Inflammatory macrophage treated with lipopolysaccharide for 4 hours (primary cell): ENCODE measurements at places on chromosomes 1 and 21.
A peak's percentile ranks its signal among the peaks of the same experiment; 100 is the strongest.

GRCh38 chr1:228929476-228930027 lies 194.3 kb downstream of the RHOU start:
- DNase-seq: no peak

GRCh38 chr21:38244885-38245869 lies 11.6 kb upstream of the KCNJ15 start:
- DNase-seq: peak; percentile 32

- DNase-seq: no peak
Measured at GRCh38 chr1:184187097-184187496, 135.6 kb downstream of the TSEN15 start.

DNA sequence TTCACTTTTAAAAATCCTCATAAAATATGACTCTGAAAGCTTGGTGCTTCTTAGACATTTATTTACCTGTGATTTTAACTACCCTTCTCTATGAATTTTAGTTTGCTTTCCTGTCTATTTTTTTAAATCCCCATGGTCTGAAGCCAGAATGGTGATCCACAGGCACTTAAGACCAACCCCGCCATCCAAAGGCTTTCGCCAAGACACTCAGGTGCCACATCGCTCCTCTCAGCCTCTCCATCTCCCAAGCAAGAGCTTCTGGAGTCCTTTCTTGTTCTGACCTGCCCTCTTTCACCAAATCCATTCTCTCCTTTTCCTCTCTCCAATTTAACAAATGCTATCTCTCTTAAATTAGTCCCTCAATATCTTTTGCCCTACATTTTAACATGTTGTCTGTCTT lies 464.6 kb downstream of the PCP4 start:
- DNase-seq: no peak

- no peak for DNase-seq
Measured at GRCh38 chr1:230858918-230859729, 9.2 kb downstream of the C1orf198 start.

GRCh38 chr1:185152187-185152767 lies 4.5 kb downstream of the TRMT1L start:
- DNase-seq: no peak

GRCh38 chr21:31911138-31911907 lies 38.5 kb downstream of the HUNK start:
- DNase-seq: no peak

DNA sequence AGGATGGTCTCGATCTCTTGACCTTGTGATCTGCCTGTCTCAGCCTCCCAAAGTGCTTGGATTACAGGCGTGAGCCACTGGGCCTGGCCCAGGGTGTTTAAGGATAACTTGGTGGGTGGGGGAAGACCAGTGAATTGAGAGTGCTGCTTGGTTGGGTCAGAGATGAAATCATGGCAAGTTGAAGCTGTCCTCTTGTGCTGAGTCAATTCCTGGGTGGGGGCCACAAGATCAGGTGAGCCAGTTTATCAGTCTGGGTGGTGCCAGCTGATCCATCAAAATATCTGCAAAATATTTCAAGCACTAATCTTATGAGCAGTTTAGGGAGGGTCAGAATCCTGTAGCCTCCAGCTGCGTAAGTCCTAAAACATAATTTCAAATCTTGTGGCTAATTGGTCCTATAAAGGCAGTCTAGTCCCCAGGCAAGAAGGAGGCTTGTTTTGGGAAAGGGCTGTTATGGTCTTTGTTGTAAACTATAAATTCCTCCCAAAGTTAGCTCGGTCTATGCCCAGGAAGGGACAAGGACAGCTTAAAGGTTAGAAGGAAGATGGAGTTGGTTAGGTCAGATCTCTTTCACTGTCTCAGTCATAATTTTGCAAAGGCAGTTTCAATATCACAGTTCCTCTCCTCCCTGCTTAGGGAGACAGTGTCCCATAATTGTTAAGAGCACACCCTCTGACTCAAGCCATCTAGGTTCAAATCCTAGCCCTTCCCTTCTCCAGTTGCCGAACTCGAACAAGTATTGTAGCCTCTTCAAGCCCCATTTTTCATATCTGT lies 66.8 kb upstream of the BACH1 start:
- DNase-seq: peak; percentile 73

DNA sequence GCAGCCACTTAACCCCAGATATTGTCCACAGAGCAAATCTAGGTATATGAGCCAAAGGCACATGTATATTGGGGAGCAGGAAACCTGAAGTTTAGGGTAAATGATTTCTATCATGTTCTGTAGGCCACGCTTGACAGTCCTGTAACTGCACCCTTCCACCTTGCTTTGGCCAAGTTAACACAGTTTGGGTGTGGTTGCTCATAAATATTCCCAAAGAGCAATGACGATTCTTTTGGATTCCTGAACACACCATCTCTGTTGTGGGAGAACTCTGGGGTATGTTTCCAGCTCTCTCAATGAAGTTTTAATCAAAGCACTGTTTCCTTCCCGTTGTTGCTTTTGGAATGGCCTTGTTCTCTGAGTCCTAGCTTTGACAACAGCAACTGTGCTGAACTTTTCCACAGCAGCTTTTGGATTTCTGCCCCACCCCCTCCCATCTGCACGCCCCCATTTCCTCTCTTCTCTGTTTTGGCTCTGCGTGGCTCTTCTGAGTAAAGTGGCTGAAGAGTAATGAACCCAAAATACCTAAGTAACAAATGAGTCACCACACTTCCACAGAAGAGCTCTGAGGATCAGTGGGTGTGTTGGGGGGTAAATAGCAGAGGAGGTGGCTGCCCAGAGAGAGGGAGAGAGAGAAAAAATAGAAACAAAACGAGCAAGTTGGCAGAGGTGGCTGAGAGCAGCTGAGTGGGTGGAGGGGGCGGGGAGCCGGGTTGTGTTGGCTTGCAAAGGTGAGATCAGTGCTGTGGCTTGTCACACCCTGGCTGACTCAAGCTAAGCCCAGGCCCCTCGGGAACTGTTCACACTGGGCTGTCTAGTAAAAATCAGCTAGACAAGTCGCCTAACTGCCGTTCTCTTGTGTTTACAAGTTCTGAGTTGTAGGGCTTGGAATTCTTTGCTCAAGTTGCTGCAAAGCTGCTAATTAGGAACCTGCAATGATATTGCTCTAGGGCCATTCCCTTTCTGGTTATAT lies 26.9 kb upstream of the RAP1A start:
- DNase-seq: peak; percentile 54

- no peak for DNase-seq
Measured at GRCh38 chr1:208344202-208344857, 100.1 kb upstream of the PLXNA2 start.

DNA sequence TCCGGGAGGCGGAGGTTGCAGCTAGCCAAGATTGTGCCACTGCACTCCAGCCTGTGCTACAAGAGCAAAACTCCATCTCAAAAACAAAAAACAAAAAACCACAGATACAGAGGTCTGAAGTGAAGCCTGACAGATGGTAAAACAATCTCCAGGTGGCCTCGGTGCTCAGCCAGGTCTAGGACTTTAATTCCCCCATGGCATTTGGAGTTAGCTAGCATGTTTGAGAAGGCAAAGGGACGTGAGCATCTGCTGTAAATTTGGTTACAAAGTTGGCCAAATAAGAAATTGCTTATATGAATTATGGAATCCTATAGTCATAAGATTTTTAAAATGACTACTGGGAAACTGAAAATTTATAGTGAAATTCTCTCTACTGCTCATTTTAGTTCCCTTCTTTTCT lies 98.3 kb upstream of the FMN2 start:
- DNase-seq: no peak

DNA sequence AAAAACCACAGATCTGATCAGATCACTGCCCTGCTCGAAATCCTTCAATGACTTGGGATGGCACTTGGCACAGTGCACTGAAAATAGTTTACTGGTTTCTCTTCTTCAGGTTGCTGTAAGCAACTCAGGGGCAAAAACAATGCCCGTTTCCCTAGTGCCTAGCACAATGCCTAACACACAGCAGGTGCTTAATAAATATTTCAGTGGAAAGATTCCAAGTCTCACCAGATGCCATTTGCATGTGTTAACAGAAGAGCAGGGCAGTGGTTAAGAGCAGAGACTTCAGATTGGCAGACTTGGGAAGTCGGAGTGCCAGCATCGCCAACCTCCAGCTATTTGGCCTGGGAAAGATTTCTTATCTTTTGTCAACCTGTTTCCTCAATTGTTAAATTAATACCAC lies 10.9 kb upstream of the METTL25B start:
- no peak for DNase-seq

GRCh38 chr1:201773764-201774163 lies 55.2 kb upstream of the IPO9 start:
- no peak for DNase-seq

DNA sequence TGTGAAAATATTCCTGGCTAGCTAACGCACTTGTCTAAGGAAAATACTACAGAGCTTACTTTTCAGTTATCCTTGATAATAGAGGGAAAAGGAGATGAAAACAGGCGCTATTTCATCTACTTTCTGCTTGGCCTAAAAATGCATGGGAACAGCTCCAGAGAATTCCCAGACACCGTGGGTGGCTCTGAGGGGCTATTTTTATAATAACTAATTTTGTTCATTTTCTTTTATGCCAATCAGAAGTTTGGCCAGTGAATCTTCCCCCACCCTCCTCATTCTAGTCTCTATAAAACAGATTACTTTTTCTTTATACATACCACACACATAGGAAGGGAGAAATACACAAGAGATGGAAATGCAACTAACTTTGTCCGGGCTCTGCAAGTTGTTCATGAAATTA lies 322.9 kb downstream of the SETD4 start:
- DNase-seq: no peak

DNA sequence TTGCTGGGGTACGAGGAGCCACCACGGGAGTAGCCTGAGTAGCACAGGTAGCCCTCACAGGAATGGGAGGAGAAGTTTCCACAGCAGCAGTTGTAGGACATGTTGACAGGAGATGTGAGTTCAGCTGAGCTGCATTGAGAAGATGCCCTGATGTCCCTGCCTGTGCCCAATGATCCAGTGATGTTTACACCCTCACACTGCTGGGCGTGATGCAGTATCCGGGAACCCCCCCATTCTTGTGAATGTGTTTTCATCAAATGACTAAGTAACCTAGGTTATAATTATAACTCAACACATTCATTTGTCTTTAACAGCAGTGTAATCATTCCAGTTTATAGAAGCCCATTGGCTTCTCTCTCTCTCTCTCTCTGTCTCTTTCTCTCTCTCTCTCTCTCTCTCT lies at the start of gene KRTAP23-1:
TSS of gene KRTAP23-1 (minus strand) at position 101 of the 400 bp plus-strand sequence. CDS start at position 101, 0 bp downstream.
- DNase-seq: no peak

- DNase-seq: peak; percentile 76
Measured at GRCh38 chr1:40050863-40051262, 10.3 kb downstream of the CAP1 start.

DNA sequence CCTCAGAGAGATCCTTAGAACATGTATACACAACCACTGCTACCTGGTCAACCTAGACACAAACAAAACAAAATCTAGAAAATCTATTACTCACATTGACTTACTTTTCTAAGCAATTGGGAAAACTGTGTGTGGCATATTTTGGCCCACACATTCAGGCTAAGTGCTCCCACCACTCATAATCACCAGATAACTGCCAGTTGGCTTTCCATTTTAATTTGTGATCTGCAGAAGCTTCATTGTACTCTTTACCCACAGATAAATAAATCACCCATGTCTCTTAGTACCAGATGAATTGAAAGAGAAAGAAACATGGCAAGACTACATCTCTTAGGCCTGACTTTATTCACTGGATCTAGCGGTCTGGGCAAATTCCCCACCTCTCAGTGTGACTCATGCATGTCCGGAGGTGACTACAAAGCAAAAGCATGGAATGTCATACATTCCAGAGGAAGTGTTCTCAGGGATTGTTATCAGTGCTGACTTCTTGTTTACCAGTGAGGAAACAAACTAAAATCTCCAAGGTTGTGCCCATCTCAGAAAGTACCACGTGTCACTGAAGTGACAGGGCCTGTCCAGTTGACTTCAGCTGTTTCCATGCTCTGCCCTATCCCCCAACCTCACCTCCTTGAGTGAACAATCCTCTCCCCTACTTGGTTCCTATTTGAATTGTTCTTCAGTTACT lies 52.4 kb upstream of the BCL10 start:
- DNase-seq: no peak

- no peak for DNase-seq
Measured at GRCh38 chr1:230282157-230282556, 144.0 kb downstream of the PGBD5 start.

- DNase-seq: no peak
Measured at GRCh38 chr1:182357171-182357570, 34.4 kb downstream of the GLUL start.

DNA sequence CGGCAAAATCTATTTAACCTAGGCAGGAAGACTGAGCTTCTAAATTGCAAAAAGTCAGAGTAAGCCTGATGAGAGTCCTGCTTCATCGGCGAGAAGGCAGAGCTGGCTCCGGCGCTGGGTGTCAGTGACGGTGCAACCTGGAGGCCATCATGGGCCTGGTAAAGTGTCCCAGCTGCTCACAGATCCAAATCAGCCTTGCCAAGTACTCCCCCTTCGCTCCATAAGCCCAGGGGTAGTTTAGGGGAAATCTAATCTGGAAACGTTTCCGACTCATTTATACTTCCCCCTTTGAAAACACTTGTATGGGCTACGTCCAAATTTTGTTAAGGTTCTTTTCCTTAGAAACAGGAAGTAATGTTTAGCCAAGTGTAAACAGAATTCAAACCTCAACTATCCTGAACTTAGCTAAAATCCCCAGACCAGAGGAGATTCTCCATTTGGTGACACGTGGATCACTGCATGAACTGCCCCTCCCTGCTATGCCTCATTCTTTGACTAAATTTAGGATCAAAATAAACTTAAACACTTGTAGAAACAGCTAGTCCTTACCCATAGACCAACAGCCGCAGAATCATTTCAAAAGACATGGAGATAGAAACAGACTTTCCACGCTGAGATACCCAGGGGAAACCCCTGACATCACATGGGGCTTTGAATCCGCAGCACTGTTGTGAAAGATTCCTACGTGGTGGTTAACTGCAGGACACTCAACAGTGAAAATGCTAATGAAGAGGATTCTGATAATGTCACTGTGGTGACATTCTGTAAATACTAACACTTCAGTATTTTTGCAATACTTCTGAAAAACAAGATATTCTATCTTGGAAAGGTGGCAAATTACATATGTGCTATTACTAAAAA lies 172.7 kb downstream of the TGFBR3 start:
- DNase-seq: peak; percentile 95

GRCh38 chr1:171664976-171665375 lies 12.5 kb upstream of the MYOC start:
- DNase-seq: no peak

DNA sequence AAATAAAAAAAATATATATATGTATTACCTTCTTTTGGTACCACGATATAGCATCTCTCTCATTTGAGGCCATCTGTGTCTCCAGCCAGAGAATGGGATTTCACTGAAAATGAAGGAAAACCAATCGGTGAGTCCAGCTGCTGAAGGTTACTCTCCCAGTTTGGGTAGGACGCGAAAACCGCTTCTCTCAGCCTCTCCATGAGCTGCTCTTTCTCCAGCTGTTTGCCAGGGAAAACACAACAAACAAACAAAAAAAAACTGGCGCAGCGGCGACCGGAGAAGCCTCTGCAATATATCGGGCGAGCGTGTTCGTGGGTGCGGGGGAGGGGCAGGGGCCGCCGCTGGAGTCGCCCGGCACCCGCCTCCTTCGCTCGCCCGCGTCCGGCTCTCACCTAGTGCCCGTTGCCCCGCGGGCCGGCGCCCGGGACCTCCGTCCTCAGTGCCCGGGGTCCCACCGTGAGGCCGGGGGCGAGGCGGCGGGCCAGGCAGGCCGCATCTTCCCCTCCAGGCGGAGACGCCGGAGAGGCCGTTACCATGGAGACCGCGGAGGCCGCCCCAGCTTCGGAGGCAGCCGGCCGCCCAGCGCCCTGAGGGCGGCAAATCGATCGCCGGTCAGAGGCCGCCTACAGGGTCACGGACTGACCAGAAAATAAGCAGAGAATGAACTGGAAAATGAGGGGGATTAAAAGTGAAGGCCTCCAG lies 504 bp downstream of the PHTF1 start:
- peak; percentile 67 for DNase-seq

GRCh38 chr1:81803431-81804110 lies 2.8 kb downstream of the ADGRL2 start:
- no peak for DNase-seq
